ENCODE measurements at places on chromosomes 5 and 9.
A peak's percentile ranks its signal among the peaks of the same experiment; 100 is the strongest.

DNA sequence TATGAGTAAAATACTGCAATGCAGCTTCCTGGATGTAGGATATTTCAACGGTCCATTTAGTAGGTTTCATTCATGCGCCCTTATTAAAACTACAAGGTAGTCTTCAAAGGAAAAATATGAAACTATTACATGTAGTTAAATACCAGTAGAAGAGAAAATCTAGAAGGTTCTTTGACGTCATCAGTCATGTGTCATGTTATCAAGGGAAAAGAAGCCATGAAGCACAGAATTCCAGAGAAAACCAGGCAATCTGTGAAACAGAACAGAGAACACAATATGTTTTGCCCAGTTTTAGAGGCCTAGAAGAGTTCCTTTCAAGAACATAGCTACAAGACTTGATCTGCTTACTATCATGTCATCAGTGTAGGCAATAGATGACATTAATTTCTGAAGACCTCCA lies 38.4 kb downstream of the BNC2 start:
- no peak for DNase-seq

DNA sequence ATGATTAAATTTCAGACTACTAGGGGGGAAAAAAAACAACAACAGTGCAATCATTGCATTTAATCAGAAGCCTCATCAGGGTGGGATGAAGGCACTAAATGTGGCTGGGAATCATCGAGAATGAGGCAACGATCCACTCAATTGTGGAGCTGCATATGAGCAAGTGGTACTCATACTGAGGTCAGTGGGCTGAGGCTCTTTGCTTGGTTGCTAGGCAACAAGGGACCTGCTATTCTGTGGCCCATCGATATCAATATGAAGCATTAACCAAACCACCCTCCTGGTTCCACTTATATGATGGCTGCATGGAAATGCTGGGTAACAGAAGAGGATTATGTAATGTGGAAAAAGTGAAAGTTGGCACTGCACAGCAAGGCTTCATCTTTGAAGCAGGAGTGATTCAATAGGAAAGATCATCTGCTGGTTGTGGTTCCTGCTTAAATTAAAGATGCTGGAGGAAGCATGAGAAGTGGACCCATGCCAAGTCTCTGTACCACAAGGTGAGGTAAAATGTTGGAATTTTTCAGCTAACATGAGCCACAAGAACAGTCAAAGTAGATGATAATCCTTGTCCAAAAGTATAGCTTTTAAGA lies 159.8 kb upstream of the HMHB1 start:
- DNase-seq = peak; percentile 36

- peak; percentile 81 for DNase-seq
These were observed 822 bp upstream of the TNIP1 start for GRCh38 chr5:151081431-151082281.

DNA sequence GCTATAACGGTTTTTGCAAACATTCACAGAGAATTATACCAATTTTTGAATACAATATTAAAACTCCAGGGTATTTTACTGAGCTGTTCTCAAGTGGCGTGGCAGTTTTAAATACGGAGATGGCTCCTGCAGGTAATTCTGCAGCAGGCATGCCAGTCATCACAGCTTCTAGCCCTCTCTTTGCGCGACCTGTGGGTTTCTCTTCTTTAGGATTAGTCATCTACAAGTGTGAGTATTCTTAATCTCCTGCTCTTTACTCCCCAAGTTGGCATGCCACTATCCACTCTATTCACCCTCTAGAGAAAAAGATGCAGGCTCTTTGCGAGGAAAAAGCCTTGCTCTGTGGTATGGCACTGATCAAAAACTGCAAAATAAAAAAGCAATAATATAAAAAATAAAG lies 43.9 kb downstream of the ANKRD31 start:
- no peak for DNase-seq

DNA sequence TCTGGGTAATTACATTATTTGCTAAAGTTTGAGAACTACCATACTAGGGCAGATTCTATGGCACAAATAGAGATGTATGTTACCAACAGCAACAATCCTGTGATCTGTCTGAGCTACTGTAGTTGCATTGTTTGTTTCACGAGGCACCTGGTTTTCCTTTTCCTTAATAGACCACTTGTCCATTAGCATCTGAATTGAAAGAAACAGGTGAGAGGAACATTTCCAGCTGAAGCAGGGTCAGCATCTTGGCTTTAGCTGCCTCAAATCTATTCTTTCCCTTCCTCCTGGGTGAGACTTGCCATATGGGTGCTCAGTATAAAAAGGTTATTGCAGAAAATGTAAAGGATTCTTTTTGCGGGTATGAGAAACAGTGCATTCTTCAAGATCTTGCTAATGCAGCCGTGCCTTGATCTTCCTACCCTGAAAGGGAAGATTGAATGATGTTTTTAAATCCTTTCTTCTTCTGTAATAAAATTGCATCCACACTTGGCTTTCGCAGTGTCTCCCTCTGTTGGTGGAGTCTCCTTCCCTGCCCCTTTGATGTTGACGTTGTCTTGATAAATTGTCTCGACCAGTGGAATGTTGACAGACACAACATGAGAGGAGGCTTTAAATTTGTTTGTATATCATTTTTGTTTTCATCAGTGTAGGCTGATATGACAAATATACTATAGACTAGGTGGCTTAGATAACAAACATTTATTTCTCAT lies 118.0 kb upstream of the BRINP1 start:
- no peak for DNase-seq

GRCh38 chr9:21443849-21444625 lies 3.8 kb downstream of the IFNA1 start:
- no peak for DNase-seq

- DNase-seq = no peak
These were observed 92.6 kb downstream of the TENT4A start for GRCh38 chr5:6805841-6806240.

DNA sequence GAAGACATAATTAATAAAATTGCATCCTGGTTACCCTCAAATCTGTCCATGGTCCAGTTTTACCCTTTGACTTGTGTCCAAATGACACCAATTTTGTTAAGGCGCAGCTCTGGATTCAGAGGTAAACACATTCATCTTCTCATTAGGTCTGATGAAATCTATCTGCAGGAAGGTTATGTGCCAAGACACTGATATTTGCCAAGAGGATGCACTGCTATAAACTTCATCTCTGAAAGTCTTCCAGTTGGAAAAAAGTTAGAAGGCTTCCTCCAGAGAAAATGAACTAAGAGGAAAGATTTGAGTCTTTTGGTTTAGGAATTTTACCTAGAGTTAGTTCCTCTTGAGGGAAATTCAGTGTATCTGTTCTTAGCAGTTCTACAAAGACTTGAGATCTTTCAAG lies 717.8 kb downstream of the DTWD2 start:
- no peak for DNase-seq

Measured in fibroblast of skin of abdomen (primary cell).